ENCODE measurements at places on chromosomes 11 and 22.
A peak's percentile ranks its signal among the peaks of the same experiment; 100 is the strongest.

DNA sequence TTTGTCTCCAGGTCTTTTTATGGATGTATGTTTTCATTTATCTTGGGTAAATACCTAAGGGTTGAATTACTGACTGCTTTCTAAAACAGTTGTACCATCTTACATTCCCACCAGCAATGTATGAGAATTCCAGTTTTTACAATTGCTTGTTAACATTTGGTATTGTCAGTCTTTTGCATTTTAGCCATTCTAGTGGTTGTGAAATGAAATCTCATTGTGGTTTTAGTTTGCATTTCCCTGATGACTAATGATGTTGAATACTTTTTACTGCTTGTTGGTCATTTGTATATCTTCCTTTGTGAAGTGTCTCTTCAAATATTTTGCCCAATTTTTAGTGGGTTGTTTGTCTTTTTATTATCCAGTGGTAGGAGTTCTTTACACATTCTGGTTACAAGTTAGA is 92.8 kb downstream of the ARFGAP2 start:
- no peak for DNase-seq

- no peak for DNase-seq
Observed at GRCh38 chr22:25357132-25357455, 137.7 kb downstream of the CRYBB2 start.

DNA sequence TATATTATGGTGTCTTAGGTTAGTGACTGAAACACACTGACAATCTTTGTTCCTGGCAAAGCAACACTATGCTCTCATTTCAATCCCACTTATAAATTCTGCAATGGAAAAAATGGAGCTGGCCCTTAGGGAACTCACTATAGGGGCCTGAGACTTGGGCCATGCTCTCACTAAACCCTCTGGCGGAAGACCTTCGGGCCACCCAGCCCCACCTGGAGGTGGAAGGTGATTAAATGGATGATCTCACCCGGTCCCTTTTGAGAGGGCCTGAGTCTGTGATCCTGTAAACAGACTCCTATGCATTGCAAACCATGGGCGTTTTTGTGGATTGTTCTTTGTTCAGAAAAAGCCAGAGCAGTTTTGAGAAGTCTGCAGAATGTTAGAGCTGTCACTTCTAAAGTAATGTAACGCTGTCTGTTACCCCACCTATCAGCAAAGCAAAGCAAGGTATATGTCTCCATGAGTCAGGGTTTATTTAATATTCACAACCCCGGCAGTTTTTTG is 17.0 kb upstream of the CDON start:
- DNase-seq, result no peak

- no peak for DNase-seq
Observed at GRCh38 chr11:47981667-47982404, 1.5 kb downstream of the PTPRJ start.

DNA sequence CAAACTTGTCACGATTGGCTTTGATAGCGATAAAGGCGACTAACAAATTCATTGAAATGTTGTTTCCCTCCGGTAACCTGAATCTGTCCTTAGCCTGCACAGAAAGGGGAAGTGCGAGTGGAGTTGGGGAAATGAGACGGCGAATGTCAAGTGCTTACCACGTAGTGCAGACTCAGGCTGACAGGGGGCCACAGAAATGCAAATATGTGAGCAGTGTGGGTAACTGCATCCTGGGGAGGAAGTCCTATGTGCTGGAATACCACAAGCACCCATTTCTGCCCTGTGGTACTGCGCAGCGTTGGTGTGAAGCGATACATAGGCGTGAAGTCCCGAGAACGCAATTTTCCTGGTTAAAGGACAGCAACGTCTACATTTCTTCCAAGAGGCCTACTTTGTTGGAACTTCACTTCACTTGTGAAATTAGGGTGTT is 869 bp upstream of the EIF4ENIF1 start:
- DNase-seq, result peak; percentile 41

Measured in midbrain (tissue), 1 donor.